Aorta (tissue), 5 donors: ENCODE measurements at places on chromosomes 2 and 18.

DNA sequence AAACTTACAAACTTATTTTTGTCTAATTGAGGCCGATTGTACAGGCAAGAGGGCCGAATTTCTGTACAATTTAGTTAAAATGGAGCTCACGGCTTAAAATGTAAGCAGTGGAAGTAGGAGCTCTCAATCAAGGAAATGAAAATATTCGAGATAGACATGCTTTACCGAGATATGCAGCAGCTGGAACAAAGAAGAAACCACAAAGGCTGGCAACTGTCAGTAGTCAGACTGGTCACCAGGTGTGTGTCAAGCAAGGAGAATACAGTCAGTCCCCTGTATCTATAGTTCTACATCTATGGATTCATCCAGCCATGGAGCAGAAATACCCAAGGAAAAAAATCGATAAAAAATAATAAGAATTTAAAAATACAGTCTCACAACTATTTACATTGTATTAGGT, 122.6 kb downstream of the WDSUB1 start:
- DNase-seq, result no peak

GRCh38 chr2:128633501-128633900, 314.8 kb upstream of the HS6ST1 start:
- DNase-seq, result no peak

DNA sequence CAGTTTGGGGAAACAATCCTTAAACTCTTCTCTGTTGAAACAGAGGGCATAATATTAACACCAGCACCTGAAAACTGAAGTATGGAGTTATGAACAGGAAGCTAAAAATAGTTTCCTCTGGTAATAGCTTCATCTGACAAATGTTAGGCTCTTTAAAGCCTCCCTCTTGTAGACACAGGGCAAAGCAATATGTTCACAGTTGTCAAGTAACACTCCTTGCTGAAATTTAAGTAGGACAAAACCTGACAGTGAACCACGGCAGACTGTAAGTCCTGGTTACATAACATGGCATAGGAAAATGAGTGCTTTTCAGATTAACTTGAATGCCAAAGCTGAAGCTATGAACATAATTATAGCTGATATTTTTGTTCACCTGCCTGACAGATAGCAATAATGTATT, 172.9 kb downstream of the CMPK2 start:
- no peak for DNase-seq

DNA sequence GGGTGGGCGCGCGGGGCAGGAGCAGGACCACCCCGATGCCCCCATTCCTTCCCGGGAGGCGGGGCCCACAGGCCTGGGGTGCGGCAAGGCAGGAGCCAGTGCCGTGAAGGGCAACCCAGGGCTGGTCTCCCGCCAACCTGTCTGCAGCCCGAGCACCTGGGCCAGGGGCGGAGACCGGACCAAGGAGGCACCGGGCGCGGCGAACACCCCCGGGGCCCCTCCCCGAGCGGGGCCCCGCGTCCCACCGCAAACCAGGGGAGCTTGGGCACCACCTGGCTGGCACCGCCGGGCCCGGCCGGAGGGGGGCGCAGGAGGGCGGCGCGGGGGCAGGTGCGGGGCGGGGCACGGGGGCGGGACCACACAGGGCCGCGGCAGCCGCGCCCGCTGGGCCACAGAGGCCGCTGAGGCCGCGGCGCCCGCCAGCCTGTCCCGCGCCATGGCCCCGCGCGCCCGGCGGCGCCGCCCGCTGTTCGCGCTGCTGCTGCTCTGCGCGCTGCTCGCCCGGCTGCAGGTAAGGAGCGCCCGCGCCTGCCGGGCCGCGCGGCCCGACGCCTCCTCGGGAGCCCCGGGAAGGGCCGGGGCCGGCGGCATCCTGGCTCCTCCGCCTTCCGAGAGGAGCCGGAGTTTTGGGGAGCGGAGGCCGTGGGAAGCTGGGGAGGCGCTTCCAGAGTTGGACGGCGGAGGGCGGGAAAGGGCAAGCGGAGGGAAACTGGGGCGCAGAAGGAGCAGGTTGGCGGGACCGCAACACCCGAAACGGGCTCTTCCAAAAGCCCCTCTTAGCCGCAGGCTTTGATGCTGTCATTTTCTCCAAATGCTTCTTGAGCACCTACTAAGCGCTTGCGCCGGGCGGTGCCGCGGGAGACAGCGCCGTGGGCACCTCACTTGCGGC, at the start of gene TNFRSF11A:
TNFRSF11A (plus strand) TSS at position 394 of the 889 bp plus-strand sequence; CDS start at position 437, 43 bp downstream.
- DNase-seq, result peak; percentile 52

- DNase-seq, result no peak
Measured at GRCh38 chr2:207418419-207418818, 111.3 kb upstream of the CREB1 start.

DNA sequence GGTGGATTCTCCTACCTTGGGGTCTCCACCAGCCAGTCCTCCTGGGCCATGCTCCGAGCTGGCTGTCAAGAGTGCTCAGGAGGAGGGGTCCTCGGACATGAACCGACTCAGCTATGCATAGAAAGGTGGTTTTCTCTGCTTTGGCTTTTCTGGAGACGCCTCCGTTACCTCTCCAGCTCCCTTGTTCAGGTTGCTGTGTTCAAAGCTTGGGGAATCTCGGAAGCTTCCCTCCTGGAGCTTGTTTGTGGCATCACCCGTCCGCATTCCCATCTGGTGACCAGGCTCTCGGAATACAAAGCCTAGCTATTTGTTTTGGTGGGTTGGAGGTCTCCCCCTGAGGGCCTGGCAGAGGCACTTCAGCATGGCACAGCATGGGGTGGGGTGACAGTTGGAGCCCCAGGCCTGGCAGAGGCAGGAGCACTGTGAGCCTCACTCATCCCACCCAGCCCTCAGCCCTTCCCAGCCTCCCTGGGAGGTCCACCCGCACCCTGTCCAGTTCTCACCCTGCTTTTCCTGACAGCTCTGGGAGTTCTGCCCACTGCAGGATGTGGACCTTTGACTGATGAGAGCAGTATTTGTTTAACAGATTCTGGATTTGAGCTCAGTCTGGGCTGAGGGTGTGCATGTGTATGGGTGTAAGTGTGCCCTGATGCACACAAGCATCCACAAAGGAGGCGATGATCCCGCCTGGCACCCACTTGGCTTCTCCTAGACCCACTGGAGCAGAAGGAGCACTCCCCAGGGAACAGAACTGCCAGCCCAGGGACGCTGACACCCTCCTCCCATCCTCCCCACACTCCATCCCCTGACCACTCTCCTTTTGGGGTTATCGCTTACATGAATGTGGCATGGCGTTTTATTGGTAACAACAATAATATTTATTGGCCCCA, 107.3 kb upstream of the HS6ST1 start:
- DNase-seq, result no peak

DNA sequence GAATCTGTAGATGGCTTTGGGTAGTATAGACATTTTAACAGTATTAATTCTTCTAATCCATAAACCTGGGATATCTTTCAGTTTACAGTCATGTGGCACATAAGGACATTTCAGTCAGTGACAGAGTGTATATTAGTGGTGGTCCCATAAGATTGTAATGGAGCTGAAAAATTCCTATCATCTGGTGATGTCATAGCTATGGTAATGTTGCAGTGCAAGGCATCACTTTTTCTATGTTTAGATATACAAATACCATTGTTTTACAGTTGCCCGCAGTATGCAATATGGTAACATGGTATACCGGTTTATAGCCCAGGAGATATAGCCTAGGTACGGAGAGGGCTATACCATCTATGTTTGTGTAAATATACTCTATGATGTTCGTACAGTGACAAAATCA, 9.7 kb downstream of the CCDC150 start:
- DNase-seq, result no peak

DNA sequence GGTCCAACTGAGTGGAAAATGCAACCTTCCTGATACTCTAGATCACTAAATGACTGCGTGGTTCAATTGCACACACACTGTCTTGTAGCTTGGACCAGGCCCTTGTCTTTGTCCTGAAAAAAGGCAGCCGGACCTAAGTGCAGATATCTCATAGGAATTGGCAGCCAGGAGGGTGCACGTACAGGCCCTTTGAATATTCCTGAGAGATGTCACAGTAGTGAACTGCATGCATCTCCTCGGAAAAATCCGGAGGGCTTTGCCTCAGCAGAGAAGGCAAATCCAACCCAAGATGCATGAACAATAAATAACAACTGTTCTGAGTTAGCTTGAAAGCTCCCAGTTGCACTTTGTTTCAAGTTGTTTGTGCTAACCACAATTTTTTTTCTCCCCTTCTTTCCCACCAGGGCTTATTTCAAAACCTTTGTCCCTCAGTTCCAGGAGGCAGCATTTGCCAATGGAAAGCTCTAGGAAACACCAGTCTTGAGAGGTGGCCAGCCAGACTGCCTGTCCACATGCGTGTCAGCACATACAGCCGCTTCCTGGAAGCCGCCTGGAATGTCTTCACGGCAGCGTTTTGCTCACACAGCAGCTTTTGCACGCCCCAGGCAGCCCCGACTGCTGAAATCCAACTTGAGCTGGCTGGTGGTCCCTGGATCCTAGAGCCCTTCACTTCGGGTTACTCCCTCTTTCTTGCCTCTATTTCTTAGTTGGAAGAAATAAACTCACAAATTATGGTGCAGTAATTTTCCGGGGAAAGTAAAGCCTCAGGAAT, 54.4 kb upstream of the FOSL2 start:
- peak; percentile 88 for DNase-seq

DNA sequence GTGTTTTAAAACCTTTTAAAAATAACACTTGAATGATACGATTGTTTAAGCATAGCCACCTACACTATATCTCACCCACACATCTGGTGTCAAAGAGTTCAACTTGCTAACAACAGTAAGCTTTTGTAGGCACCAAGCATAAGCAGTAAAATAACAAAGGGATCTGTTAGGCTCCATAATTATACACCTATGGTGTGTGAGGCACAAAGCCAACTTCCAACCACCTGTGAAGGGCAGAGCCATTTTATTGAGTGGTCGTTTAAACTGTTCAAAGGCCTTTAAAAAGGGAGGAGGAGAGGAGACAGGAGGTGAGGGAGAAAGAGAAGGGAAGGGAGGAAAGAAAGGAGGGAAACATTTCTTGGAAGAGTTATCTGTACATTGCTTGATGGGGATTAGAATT, 27.9 kb downstream of the NEMP2 start:
- DNase-seq, result no peak

GRCh38 chr2:134276381-134277172, 22.7 kb downstream of the MGAT5 start:
- no peak for DNase-seq
